ENCODE measurements at places on chromosomes 2 and 18.

DNA sequence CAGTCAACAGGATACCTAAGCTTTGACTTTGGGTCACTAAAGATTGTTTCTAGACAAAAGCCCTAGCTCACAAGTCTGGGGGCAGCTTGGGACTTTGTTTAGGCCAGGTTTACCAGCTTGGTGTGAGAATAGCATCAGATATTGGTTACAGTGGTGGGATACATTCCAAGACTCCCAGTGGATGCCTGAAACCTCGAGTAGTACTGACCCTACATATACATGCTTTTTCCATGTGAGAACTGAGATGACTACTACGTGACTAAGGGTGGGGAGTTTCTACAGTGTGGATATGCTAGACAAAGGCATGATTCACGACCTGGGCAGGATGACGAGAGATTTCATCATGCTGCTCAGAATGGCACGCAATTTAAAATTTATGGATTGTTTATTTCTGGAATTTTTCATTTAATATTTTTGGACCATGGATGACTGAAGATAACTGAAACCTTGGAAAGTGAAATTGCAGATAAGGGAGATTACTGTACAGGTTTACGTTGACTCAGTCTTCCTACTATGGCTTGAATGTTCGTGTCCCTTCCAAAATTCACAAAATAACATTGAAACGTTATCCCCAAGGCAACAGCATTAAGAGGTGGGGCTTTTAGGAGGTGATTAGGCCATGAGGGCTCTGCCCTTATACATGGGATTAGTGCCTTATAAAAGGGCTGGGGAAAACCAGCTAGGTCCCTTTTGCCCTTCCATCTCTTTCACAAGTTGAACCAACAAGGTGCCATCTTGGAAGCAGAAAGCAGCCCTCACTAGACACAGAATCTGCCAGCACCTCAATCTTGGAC, 50.2 kb upstream of the CTAGE1 start:
- no peak for DNase-seq

- DNase-seq, result no peak
Measured at GRCh38 chr2:8217468-8218030, 464.3 kb upstream of the ID2 start.

GRCh38 chr18:75255094-75255493, 44.5 kb downstream of the TSHZ1 start:
- DNase-seq, result no peak

DNA sequence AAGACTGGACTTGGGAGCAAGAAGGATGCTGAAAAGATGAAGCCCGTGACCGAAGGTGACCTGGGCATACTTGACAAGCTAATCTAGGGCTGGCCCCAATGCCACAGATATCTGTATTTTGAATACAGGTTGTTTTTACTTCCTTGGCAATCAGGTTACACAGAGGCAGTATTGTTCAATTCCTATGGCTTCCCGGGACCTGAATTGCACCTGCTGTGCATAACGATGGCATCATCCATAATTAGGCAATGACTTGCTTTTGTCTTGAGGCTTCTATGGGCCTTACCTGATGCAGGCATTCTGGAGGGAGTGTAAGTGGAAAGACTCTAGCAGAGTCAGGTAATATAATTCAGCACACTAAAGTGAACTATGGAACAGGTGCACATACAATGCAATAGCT, 60.6 kb upstream of the CUL3 start:
- no peak for DNase-seq

DNA sequence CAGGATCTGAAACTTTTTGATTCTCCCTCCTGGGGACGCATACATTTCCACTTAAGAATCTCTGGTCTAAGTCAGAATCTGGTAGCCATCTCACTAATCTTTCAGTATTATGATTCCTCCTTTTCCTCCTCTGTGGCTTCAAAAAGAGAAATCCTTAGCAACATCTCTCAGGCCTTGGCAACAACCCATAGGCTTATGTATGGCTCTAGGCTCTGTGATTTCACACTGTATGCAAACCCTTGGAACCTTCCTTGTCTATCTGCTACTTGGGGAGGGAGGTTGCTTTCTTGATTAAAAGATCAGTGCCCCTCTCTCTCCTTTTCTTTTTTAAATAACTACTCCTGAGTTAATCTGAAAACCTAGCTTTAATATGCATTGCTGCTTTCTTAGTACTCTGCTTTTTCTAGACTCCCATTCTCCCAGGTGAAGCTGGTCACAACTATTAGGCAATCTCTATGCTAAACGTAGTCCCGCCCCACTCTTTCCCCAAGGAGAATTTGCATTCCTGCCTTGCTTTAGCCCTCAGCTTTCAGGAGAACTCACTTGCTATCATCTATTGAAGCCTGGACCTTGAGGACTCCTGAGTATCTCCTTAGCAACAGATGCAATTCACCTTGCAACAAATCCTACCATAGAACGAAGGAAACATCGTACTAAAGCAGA, 72.2 kb upstream of the L3MBTL4 start:
- DNase-seq, result no peak

DNA sequence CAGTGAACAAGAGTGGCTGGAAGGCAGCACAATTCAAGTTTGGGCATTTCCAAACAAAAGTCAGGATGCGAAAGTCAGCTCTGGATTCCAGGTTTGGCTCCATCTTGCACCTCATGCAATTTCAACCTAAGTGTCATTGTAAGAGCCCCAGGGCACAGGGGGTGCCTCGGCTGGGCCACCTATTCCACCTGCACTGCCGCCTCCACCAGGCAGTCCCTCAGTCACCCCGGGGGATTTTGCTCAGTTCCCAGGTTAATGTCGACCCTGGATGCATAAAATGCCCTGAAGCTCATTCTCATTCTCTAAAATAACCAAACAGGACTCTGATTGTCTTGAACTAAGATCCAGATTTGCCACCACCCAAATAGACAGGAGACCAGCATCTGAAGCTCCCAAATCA, 77.6 kb downstream of the EDAR start:
- DNase-seq, result peak; percentile 21

Measured in left lobe of liver (tissue), 2 donors.